Cardiac septum (tissue), 1 donor: ENCODE measurements at places on chromosomes 6 and 20.

- DNase-seq: no peak
Observed at GRCh38 chr6:106080763-106081095, 5.4 kb upstream of the PRDM1 start.

GRCh38 chr20:53737396-53738038 is 143.9 kb upstream of the ZNF217 start:
- no peak for DNase-seq

DNA sequence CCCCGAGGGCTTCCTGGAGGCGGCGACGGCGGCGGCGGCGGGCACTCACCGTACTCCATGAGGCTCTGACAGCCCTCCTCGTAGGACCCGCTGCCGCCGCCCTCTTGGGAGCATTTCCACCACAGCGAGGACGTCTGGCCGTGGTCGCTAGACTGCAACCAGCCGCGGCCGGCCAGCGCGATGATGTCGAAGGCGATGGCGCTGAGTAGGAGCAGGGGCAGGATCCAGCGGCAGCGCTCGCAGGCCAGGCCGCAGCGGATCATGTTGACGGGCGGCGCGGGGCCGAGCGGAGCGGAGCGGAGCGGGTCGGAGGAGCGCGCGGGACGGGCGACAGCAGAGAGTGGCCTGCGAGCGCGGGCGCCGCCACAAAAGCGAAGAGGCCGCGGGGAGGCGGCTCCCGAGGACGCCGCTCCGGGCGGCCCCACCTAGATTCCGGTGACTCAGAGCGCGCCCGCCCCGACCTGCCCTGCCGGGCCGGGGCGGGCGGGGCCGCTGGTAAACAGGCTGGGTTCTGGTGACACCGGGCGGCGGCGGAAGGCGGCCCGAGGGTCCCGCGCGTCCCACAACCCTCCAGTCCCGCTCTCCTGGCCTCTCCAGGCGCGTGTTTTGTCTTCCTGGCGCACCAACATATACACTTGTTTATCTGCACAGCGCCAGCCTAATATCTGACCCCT is at the start of gene PERP:
Gene PERP (minus strand): TSS at position 342 of the 674 bp plus-strand sequence. CDS start 79 bp downstream, at position 263.
- peak; percentile 86 for DNase-seq

GRCh38 chr6:18432180-18432579 is 45.0 kb downstream of the RNF144B start:
- DNase-seq: no peak

DNA sequence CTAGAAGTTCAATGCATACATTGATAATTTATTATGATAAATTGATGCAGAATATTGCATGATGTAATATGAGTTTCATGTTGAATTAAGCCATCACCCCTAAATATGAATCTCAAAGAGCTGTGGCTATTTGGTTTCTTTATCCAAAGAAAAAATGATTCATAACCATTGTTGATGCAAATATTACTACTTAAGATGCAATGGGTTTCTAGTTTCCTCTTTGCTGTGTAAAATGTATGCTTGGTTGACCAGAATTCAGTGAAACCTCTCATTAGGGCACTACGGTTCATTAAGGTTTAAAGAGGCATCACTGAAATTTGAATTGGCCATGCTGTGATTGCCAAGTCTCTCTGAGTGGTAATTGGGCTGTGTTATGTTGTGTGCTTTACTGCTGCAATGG is 492.5 kb upstream of the FLRT3 start:
- no peak for DNase-seq

DNA sequence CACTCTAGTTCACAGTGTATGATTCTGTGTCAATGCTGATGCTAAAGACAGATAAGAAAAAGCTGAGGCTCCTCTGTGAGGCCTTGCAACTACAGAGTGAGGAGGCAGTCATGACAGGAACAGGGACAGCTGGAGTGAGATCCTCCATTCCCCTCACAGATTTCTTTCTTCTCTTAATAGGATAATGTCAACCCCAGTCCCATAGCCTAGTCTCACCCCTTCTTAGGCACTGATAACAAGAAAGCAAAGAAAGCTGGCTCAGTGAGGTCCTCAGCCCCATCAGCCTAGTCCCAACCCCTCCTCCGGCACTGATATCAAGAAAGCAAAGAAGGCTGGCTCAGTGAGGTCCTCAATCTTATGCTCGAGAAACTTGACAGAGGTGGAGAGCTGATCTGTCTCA is 2.1 kb upstream of the PTCHD4 start:
- no peak for DNase-seq

DNA sequence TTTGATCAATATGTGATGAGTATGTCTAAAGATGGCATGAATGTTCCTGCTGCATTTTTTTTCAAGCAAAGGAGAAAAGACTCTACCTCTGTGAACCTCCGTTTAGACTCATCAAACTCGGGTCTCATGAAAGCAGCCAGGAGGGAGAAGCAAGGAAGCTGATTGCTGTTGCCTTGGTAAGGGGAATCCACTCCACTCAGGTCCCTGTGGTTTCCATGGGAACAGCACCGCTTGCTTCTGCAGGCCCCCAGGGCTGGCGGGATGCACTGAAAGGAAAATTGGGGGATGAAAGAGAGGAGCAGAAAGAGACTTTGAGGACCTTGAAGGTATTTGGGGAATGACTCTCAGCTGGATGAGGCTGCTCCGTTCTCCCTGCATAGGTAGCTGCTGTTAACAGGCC is 249.6 kb upstream of the RIN2 start:
- no peak for DNase-seq

- DNase-seq: no peak
Observed at GRCh38 chr20:36872852-36873251, 3.1 kb upstream of the TLDC2 start.
